NAMALWA (cell line): ENCODE measurements at places on chromosomes 12 and 14.

DNA sequence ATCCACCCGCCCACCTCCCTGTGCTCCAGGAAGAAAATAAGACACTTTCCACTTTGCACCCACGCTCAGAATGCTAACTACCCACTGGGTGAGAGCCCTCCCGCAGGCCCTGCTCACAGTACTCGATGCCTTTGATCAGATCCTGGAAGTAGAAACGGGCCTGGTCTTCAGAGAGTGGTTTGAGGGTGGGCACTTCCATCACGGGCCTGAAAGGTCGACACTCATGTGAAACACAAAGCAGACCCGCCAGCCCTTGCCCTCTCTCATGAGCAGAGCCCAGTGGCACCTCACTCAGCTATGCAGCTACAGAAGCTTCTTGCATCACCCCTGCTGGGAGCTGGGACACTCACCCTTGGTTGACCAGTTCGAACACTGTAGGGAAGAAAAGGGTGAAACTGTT, 41.1 kb downstream of the CAMKK2 start:
- no peak for DNase-seq

DNA sequence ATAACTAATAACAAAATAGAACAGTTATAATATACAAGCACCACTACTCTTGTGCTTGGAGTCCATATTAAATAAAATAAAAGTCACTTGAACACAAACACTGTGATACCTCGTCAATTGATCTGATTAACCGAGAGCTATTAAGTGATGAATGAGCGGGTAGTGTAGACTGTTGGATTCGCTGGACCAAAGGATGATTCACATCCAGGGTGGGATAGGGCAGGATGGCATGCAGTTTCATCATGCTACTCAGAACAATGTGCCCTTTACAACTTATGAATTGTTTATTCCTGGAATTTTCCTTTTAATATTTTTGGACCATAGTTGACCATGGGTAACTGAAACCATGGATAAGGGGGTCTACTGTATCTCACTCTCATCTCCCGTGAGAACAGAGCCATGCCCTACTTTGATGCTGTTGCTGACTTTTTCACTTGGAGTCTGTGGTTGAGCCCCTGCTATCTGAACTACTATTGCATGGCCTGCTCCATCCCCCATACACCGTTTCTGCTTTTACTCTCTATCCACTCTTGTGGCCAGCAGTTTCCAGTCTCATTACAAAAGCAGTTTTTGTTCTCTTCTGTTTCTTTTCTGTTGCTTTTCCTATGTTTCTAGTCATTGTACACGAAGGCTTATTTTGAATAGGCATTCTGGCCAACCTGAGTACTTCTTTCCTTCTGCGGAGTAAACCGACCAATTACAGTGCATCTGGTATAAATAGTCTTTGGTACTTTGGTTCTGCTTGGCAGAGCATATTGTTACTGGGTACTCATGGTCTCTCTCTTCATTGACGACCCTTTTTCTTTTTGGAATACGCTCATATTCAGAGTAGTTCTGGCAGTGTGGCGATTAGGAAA, 12.2 kb downstream of the TMTC2 start:
- no peak for DNase-seq

DNA sequence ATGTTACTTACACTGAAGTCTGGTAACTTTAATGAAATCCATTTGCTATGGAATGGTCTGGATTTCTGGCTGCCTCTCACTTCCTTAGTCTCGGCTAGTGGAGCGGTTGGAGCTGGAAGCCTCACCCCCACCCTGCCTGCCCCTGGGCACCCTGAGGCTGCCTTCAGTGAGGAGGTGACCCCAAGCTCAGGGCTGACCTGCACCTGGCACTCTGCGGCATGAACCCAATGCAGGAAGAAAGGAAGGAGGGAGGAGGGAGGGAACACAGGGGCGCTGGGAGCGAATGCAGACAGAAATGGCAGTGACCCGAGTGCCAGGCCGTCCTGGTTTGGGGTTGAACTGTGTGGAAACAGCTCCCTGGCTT, 353.1 kb downstream of the TMEM121 start:
- no peak for DNase-seq

DNA sequence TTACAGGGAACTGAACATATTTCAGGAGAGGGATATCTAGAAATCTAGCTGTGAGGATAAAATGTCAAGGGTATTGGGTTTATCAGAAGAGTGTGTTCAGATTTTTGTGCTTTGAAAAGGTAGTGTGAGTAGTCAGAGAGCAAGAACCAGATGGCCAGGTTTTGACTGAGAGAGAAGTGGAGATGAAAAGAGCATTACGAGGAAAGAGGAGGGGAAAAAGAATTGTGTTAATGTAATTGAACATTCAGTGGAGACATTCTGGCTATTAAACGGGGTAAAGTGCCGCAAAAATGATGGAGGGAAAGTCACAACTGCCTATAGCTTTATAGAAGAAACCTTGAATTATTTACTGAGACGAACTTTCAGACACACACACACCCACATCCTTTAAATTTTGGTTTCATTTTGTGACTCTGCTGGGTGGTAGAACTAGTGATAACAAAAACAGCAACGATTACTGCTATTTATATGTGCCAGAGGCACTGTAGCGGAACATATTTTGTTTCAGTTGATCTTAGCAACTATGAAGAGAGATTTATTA, 213.6 kb downstream of the ERC1 start:
- peak; percentile 90 for DNase-seq

DNA sequence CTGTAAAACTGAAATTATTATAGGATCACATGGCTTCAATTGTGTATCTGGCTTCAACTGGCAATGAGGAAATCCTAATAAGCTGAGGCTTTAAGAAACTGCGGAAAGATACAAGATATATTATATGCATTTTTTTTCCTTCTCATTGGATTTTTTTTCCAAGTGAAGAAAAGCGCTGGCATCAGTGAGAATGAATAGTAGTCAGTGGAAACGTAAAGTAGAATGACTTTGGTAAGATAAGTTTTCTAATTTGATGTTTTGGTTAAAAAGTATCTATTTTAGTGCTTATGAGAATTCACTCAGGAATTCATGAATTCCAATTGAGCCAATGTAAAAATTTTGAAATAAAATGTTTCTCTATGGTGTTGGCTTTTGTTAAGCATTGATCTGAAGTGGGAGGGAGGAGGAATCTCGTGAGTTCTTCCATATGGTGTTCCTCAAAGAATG, 173.5 kb upstream of the FRMD6 start:
- DNase-seq = no peak

DNA sequence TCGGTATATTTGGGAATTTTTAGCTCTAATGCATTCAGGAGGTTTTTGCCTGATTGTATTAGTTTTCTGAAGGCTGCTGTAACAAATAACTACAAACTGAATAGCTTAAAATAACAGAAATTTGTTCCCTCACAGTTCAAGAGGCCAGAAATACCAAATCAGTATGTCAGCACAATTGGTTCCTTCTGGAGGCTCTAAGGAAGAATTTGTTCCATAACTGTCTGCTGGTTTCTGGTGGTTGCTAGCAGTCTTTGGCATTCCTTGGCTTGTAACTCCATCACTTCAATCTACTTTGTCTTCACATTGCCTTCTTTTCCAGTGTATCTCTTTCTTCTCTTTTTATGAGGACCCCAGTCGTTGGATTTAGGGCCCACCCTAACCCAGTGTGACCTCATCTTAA, 21.3 kb downstream of the TMTC3 start:
- DNase-seq = no peak

GRCh38 chr14:39739796-39740195, 307.6 kb upstream of the FBXO33 start:
- no peak for DNase-seq

- no peak for DNase-seq
Observed at GRCh38 chr12:105539735-105540134, 209.2 kb downstream of the C12orf75 start.

DNA sequence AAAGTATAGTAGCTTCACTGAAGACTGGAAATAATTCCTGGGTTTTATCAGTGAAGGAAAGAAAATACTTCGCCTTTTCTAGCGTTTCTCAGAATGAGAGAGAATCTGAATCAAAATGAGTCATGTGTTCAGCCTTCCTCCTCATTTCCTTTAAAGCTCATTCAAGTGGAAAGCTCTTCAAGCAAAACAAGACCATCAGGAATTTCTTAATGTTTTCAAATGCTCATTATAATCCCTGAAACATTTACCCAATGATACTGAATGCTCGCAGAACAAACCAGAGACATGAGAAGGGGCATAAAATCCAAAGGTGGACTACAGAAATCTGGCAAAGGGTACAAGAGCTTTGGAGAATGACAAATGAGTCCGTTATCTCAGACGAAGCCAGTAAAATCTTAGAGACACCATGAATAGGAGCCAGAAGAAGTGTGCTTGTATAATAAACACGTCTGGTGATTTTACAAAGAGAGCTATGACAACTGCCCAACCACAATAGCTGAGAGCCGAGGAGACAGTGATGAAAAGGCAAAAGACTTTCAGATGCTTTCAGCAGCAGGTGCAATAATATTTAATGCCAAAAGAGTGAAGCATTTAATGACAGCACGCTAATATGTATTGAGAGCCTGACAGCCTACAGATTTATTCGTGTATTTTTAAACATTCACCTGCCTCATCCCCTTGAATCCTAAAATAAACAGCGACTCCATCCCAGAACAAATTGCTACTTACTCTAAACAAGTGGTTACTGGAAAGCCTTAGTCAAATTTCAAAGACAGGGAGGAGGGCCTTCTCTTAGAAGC, 19.0 kb downstream of the SPRING1 start:
- DNase-seq = no peak

GRCh38 chr14:52377940-52378339, 63.8 kb downstream of the PTGER2 start:
- DNase-seq = no peak

DNA sequence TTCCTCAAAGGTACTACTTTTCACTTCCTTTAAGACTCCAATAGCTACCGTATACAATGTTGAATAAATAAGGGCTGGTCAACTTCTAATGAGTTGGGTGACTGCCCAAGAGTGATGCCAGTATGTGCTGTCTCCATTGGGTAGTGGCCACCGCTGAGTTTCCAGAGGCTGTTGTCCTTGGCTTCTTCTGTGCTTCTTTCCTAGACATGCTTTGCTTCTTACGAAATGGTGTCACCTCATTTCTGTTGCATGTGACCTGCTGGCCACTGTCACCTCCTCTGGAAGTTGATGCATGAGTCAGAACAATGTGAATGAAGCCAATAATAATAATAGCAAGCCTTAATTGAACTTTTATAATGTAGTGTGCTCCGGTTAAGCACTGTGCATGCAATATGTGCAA, 7.5 kb upstream of the NID2 start:
- DNase-seq = no peak

- DNase-seq = no peak
Observed at GRCh38 chr14:22333422-22334274, 255.4 kb downstream of the DAD1 start.

DNA sequence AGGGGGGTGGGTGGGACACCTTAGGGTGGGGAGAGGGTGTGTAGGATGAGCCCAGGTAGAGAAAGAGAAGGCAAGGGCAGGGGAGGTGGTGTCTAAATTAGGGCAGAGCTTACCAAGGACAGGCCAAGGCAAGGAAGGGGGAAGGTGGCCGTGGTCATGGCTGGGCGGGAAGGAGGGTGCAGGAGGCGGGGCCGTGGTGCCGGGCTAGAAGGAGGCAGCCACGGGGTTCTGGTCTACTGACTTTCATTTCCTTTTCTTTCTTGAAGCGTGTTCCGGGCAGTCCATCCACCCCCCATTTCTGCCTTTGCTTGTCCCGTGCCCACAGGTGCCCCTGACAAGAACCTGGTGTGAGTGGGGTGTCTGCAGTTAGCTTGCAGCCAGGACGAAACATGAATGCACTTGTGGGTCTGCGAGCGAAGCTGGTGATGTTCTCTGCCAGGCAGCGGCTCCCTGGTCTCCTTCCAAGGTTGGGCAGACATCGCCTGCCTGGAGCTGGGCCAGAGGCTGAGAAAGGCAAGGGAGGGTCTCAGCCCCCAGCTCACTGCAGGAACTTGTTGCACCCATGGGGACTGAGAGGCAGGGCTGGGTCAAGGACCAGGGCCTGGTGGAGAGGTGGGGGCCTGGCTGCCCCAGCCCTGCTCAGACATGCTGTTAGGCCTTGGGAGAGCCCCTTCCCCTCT, 58.2 kb downstream of the KIF26A start:
- DNase-seq = no peak
